Effector CD4-positive, alpha-beta T cell (primary cell): ENCODE measurements at places on chromosomes 7 and 10.

- no peak for DNase-seq
Observed at GRCh38 chr7:107854989-107855388, 36.0 kb upstream of the DLD start.

GRCh38 chr7:37352974-37353948 lies 95.4 kb downstream of the ELMO1 start:
- DNase-seq = peak; percentile 67

DNA sequence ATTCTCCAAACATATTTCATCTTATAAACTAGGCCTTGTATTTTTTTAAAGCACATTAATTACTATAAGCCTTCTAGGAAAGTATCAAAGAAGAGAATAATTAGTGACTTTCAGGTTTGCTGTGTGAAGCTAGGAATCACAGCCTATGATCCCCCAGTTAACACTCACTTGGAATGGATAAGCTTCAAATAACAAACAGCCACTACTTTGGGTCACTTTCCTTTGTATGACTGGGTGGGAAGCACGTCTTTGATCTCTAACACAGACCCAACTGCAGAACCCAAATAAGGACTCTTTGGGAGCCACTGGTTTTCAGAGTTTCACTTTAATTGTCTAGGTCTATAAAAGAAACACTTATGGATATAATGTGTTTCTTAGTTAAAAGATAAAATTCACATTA lies 769.3 kb downstream of the MAGI2 start:
- DNase-seq = no peak

DNA sequence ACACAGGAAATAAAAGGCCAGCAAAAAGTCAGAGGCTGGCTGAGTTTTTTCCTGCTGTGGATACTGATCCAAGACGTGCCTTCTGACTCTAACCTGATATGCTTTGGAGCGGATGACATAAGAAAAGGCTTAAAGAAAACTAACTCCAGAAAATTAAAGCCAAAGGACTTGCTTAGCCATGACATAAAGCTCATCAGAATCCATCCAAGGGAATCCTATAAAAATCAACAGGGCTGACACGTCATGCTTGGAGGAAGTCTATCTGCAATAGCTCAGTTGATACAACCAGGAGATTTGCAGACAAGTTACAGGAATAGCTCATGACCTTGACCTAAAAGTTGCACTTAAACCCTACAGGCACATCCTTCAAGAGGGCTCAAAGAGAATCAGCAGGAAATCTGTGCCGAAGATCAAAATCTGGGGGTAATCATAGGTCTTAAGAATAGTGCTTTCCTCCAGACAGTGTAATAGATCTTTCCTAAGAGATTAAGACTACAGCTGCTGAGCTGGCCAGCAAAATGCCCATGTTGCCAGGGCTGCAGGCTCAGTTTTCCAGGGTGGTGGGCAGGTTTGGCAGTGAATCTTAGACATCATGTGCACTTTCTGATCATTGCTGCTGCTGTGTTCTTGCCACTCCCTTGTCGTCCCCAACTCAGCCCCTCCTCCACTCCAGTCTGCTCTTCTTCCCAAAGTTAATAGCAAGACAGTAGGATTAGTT lies 111.5 kb upstream of the SVIL start:
- no peak for DNase-seq

DNA sequence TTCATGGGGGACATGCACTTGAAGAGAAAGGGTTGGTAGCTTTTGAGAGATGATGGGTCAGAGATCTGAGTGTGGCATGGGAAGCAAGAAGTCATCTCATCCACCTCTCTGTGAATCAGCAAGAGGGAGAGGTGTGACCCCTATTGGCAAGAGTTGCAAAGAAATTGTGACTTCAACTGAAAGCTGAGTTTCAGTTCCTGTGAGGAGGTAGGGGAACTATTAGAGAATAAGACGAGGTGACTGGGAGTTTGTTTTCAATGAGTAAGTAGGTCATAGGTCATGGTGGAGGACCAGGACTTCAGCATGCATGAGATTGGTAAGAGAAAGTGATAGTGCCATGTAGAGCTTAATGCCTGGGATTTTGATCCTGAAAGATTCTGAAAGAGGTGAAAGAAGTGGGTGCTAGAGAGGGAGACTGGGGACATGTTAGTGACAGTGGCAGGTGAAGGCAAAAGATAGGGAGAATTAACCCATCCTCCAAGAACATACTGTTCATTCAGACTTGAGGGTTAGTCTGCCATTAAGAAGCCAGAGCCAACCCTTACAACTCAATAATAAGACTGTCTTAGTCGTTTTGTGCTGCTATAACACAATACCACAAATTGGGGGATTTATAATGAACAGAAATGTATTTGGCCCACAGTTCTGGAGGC lies 75.5 kb upstream of the CAPZA2 start:
- DNase-seq = no peak

GRCh38 chr7:7765422-7765821 lies 47.0 kb upstream of the RPA3 start:
- no peak for DNase-seq

DNA sequence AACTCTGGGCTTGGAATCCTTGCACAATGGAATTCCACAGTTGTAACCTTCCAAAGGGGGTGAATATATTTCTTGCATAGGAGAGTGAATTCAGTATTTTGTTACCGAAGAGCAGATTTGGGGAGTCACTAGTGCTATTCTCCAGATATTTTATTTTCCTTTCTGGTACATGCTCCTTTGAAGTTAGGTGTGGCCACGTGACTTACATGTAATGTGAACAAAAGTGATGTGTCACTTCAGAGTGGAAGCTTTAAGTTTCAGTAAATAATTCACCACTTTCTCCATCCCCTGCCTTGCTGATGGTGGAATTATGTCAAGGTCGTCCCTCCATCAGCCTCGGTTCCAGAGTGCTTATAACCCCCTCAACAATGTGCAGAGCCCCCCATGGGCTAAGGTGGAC lies 25.3 kb downstream of the ASNS start:
- no peak for DNase-seq

- no peak for DNase-seq
Observed at GRCh38 chr10:18021725-18022480, 70.2 kb downstream of the SLC39A12 start.

DNA sequence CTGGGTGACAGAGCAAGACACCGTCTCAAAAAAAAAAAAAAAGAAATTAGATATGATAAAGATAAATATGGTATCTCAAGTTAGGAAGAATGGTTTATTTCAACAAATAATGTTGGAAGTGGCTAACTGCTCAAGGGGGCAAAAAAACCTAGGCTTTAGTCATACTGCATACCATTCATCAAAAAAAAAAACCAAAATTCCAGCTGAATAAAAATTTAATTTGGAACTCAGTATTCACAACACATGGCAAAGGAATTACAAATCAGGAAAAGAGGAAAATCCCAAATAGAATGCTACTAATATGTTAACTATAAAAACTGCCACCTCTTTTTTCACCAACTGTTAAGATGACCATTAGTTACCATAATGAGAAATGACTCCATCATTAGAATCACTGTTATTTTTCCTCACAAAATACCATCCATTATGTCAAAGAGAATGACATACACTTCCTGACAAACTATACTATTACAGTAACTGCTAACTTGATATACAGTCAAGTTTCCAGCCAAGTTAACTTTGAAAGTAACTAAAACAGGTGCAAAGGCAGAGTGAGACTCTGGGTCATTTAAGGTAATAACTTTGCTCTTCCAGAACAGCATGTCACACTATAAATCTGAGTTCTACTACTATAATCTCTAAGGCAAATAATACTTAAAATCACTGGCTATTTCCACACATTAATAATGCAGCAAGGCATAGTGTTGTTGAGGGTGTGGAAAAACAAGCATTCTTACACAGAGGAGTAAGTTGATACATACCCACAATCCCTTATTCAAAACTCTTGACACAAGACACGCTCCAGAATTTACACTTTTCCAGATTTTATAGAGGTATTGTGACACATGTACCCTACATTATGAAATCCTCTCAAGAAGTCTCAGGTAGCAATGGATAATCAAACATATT lies 10.2 kb downstream of the KBTBD2 start:
- no peak for DNase-seq

DNA sequence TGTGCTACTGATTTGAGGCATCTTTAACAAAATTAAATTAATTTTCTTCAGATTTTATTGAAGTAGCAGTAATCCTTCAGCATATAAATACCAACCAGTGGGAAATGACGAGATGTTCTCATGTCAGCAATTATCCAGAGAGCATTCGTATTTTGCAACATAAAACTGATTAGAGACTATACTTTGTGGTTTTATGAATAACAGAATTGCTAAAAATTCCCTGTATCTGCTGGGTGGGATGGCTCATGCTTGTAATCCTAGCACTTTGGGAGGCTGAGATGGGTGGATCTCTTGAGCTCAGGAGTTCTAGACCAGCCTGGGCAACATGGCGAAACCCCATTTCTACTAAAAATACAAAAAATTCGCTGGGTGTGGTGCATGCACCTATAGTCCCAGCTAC lies 56.9 kb downstream of the ATAD1 start:
- no peak for DNase-seq

GRCh38 chr10:18321371-18321770 lies 181.1 kb downstream of the CACNB2 start:
- no peak for DNase-seq

- no peak for DNase-seq
Observed at GRCh38 chr10:118407777-118408176, 65.7 kb upstream of the FAM204A start.
